ENCODE measurements at places on chromosomes 12 and 14. TPM values are rescaled to one million over a fixed set of nuclear protein-coding genes. Genes with fewer than 3 reads are reported as not detected.

Gene IL31
- total RNA-seq = not detected

Gene GLT1D1
- not detected for total RNA-seq

Gene IL23A
- 26.7 TPM for total RNA-seq

Gene DIP2B
- total RNA-seq = 20.7 TPM

Gene FITM1
- 1.7 TPM for total RNA-seq

Gene C12orf54
- not detected for total RNA-seq

Gene TPPP2
- total RNA-seq = not detected

Gene NRL
- total RNA-seq = 3.4 TPM

Gene C12orf76
- 8.7 TPM for total RNA-seq

Gene RAPGEF3
- 0.14 TPM for total RNA-seq

Gene ACOT2
- total RNA-seq = 16.7 TPM

Gene DBX2
- total RNA-seq = not detected

Gene SCN8A
- 0.33 TPM for total RNA-seq

Gene RNF212B
- total RNA-seq = not detected
